ENCODE measurements at places on chromosomes 11 and 22. TPM values are rescaled to one million over a fixed set of nuclear protein-coding genes. Genes with fewer than 3 reads are reported as not detected.

- no peaks in the 10 kb centered on the region for H3K4me1 ChIP-seq
- no peaks in the 10 kb centered on the region for H3K27me3 ChIP-seq
- no peak overlapping the region for H3K27ac ChIP-seq
- DNase-seq, result no peak
- H3K36me3 ChIP-seq, result no peaks in the 10 kb centered on the region
These were observed 480.5 kb upstream of the RAG2 start for GRCh38 chr11:37078521-37078920.

- peaks cover 26% of the 10 kb centered on the region for H3K4me1 ChIP-seq
- no peak for DNase-seq
- H3K27ac ChIP-seq, result no peak overlapping the region
- H3K36me3 ChIP-seq, result peaks cover 7% of the 10 kb centered on the region
These were observed 104.1 kb downstream of the TRIM44 start for GRCh38 chr11:35766651-35767050.

- DNase-seq, result no peak
- no peaks in the 10 kb centered on the region for H3K36me3 ChIP-seq
- no peak overlapping the region for H3K27ac ChIP-seq
- no peak overlapping the region for H3K4me3 ChIP-seq
These were observed 66.9 kb downstream of the BCR start for GRCh38 chr22:23246982-23247766.

DNA sequence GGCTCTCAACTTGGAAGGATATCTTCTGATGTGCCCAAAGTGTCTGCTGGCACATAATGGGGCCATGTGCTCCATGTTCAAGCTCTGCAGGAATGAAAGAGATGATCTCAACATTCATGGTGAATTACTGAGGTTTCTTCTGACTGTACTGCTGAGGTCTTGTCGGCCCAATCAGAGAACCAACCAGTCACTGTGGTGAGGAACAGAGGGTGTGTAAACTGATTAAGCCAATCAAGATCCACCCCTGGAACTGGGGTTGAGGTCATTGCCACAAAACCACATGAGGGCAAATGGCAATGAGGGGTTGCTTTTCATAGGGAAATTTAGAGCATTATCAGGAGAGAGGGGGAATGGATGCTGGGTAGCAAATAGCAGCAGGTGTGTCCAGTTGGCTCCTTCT is 152.3 kb upstream of the RAG2 start:
- no peaks in the 10 kb centered on the region for H3K4me1 ChIP-seq
- DNase-seq, result no peak
- peaks cover 29% of the 10 kb centered on the region for H3K27me3 ChIP-seq
- no peaks in the 10 kb centered on the region for H3K36me3 ChIP-seq
- no peak overlapping the region for H3K4me3 ChIP-seq

Gene LAYN
- total RNA-seq, result 12.8 TPM

GRCh38 chr11:290621-291231 is 1.8 kb downstream of the PGGHG start:
- no peaks in the 10 kb centered on the region for H3K27me3 ChIP-seq
- peaks cover 15% of the 10 kb centered on the region for H3K4me1 ChIP-seq
- no peak for DNase-seq
- no peak overlapping the region for H3K27ac ChIP-seq

GRCh38 chr11:36722421-36722820 is 124.4 kb upstream of the RAG2 start:
- H3K27me3 ChIP-seq, result peaks cover 15% of the 10 kb centered on the region
- no peaks in the 10 kb centered on the region for H3K36me3 ChIP-seq
- H3K27ac ChIP-seq, result no peak overlapping the region
- no peak overlapping the region for H3K4me3 ChIP-seq
- DNase-seq, result no peak

Measured in osteocyte (in vitro differentiated cells).